Psoas muscle (tissue), 8 donors: ENCODE measurements at places on chromosomes 13 and 19. TPM values are rescaled to one million over a fixed set of nuclear protein-coding genes. Genes with fewer than 3 reads are reported as not detected.

- DNase-seq, result no peak
Measured at GRCh38 chr13:93865235-93865634, 614.2 kb downstream of the DCT start.

DNA sequence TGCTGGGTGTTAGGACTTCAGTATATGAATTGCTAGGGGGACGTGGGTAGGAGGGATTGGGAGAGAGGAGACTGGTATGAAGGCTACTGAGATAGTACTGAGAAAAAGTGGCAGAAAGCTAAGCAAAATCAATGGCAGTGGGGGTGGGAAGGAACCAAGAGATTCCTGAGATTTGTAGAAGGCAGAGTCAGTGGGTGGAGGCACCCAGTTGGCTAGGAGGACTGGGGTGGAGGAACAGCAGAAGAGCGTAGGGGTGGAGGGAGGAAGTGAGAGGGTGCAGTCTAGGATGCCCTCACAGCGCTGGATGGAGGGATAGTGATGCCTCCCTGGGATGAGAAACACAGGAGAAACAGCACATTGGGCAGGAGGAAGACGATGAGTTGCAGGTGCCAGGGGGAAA is 5.6 kb upstream of the MEDAG start:
- no peak for DNase-seq

- DNase-seq, result no peak
Measured at GRCh38 chr13:78046331-78046730, 127.7 kb upstream of the EDNRB start.

SIGLEC12 gene
- polyA plus RNA-seq, result 0.11 TPM

NXNL1 gene
- polyA plus RNA-seq, result not detected

TMEM221 gene
- polyA plus RNA-seq, result not detected

GRCh38 chr13:106474912-106475311 is 60.5 kb downstream of the EFNB2 start:
- DNase-seq, result no peak

- no peak for DNase-seq
Measured at GRCh38 chr19:55306712-55307111, 18.4 kb downstream of the TMEM150B start.

DNA sequence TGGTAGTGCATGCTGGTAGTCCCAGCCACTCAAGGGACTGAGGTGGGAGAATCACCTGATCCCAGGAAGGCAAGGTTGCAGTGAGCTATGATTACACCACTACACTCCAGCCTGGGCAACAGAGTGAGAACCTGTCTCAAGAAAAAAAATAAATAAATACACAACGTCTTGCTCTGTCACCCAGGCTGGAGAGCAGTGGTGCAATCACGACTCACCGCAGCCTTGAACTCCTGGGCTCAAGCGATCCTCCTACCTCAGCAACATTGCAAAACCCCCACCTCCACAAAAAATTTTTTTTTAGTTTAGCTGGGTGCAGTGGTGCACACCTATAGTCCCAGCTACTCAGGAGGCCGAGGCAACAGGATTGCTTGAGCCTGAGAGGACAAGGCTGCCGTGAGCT is 8.8 kb downstream of the TPM4 start:
- no peak for DNase-seq

DNA sequence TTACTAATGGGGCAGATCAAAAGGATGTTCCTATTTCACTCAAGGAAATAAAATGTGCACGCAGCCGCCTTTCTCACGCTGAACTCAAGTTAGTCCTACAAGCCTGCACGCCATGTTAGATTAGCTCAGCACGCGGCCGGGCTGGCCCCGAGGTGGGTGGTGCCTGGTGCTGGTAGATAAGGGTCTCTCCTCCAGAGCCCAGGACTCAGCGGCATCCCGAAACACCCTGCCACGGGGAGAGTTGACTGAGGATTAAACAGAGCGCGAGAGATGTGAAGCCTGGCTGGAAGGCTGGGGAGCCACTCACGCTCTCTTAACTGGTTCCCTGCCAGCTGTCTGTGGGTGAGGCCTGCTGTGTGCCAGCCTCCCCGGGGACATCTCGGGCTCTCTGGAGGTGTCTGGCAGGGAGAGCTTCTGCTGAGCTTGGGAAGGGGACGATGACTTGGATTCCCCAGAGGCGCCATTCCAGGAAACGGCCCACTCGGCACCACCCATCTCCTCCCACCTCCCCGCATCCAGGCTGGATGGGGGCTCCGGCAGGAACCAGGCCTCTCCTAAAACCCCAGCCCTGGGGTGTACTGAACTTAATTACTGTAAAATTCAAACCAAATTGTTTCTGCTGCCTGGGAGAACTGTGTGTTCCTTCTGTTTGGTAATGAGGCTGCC is 122.2 kb downstream of the KDM4B start:
- DNase-seq, result no peak

- no peak for DNase-seq
Measured at GRCh38 chr13:26168237-26168814, 53.8 kb downstream of the RNF6 start.

EID2B gene
- 0.83 TPM for polyA plus RNA-seq

CERS1 gene
- 4.0 TPM for polyA plus RNA-seq

DNA sequence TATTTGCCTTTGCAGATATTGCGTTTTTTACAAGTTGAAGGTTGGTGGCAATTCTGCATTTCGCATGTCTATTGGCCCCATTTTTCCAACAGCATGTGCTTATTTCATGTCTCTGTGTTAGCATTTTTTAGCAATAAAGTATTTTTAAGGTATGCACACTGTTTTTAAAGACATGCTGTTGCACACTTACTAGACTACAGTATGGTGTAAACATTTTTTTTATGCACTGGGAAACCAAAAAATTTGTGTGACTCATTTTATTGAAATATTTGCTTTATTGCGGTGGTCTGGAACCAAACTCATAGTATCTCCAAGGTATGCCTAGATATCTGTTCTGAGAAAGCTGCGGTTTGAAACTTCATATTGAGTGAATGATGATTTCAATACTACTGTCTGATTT is 55.4 kb upstream of the RNF113B start:
- no peak for DNase-seq

FBXL3 gene
- 12.5 TPM for polyA plus RNA-seq
